ENCODE measurements at places on chromosomes 4 and X.

- no peak for DNase-seq
These were observed 358.5 kb downstream of the SPOCK3 start for GRCh38 chr4:166875821-166876220.

GRCh38 chr4:149555146-149555545 is 260.5 kb downstream of the IQCM start:
- no peak for DNase-seq

- no peak for DNase-seq
These were observed 264.6 kb downstream of the SNCA start for GRCh38 chr4:89572224-89572858.

DNA sequence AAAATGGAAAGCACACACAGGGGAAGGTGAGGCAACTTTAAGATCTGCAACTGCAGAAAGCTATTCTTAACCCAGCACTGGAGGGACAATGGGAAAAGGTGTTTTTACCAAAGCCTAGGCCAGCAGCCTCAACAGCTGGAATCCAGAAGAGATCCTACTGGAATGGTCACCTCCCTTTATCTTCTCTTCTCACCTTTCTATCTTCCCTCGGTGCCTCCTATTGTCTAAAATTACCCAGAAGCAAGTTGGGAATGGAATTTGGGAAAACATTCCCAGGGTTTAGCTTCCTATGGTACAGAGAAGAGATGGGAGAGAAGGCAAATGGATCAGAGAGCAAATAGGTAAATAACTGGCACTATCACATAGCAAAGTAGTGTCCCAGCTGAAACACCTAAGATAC is 73.1 kb downstream of the TIGD2 start:
- no peak for DNase-seq
